Dermis microvascular lymphatic vessel endothelial cell (primary cell): ENCODE measurements at places on chromosomes 3 and 15. TPM values are rescaled to one million over a fixed set of nuclear protein-coding genes. Genes with fewer than 3 reads are reported as not detected.

DNA sequence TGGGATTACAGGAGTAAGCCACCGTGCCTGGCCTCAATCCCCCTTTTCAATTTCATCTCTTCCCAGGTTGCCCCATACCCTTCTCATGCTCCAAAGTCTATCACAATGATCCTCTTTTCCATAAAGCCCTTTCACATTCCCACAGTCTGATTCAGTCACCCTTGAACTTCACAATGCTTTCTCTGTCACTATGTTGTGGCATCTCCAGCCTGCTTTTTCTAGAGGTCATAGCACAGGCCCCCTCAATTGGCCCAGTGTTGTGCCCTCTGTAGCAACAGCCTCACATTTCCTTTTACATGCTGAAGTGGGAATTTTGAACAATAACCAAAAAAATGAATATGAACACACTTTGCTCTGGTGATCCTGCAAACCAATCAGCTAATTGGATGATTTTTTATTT is 21.5 kb downstream of the DRD3 start:
- DNase-seq: no peak

DNA sequence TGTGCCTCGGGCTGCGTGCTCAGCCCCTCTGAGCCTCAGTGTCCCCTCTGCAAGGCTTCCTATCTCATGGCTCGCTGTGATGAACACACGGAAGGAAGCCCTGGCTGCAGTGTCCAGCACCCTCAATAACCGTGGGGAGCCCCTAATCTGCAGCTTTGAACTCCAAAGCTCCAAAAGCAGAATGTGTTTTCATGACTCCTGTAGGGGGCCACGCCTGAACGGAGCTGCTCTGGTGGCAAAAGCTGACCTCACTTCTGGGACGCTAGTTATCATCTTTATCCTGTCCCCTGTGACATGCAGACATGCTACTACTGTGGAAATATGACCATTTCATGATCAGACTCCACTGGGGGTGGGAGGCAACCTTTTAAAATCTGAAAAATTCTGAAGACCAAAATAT is 98.8 kb downstream of the SEC22A start:
- no peak for DNase-seq

Gene ANKRD63
- not detected in 2 replicates for total RNA-seq

Gene FGD5
- total RNA-seq: 86.3 and 122 TPM in 2 replicates

- DNase-seq: no peak
Measured at GRCh38 chr3:186526256-186526606, 17.9 kb downstream of the CRYGS start.
